ENCODE measurements at places on chromosomes 5 and 9.

DNA sequence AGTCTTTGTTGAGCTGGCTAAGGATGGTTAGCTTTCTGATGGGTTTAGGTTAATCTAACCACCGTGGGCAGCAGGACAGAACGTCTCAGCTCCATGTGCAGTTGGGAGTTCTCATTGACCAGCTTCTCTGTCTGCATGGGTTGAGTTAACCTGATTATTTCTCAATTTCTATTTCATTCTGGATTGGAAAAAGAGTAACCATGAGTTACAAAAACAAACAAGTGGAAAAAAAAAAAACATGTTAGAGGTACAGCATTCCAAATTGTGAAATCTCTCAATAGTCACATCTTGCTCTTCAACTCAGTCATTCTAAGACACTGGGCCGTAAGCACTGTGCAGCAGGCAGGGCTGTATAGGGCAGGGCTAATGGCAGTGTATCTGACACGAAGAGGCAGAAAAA lies 343.7 kb upstream of the KLF4 start:
- DNase-seq, result no peak

- DNase-seq, result no peak
Observed at GRCh38 chr9:124467410-124468060, 17.3 kb downstream of the ADGRD2 start.

- no peak for DNase-seq
Observed at GRCh38 chr5:173016598-173017046, 33.1 kb downstream of the ATP6V0E1 start.

GRCh38 chr5:113089653-113090335 lies 113.2 kb downstream of the DCP2 start:
- DNase-seq, result no peak

GRCh38 chr5:135694012-135694411 lies 115.2 kb upstream of the CXCL14 start:
- DNase-seq, result no peak

DNA sequence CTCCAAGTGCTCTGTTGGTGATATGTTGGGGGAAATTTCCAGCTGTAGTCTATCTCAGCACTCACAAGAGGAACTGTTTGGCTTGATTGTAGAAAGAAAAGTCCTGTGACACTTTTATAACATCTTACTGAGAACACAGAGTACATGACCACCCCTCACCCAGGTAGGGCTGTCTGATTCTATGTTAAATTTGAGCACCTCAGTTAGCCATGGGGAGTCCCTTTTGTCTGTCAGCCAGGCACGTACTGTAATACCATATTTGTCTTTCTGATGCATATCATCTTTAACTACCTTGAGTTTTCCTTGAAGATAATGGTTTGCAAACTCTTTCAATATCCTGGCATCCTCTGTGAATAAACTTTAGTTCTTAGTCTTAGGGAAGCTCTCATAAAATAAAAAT lies 164.5 kb downstream of the IZUMO3 start:
- no peak for DNase-seq

DNA sequence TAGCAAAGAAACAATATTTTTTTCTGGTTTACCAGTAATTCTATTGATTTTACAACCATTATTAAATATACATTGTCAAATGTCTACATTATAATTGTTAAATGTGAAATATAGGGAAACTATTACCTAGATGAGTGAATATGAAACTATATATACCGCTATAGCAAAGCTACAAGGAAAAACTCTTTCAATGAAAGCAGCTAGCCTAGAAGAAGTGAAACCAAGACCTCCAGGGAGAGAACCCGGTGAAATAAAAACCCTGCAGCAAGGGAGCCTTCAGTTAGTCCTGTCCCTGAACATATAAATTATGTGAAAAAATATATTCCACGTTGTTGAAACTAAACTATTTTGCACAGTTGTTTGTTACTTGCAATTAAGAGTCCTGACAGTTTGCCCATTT lies 913.1 kb downstream of the EFNA5 start:
- no peak for DNase-seq

GRCh38 chr9:128361986-128362646 lies 9.1 kb upstream of the URM1 start:
- DNase-seq, result peak; percentile 47
